ENCODE measurements at places on chromosomes 5 and 9.

DNA sequence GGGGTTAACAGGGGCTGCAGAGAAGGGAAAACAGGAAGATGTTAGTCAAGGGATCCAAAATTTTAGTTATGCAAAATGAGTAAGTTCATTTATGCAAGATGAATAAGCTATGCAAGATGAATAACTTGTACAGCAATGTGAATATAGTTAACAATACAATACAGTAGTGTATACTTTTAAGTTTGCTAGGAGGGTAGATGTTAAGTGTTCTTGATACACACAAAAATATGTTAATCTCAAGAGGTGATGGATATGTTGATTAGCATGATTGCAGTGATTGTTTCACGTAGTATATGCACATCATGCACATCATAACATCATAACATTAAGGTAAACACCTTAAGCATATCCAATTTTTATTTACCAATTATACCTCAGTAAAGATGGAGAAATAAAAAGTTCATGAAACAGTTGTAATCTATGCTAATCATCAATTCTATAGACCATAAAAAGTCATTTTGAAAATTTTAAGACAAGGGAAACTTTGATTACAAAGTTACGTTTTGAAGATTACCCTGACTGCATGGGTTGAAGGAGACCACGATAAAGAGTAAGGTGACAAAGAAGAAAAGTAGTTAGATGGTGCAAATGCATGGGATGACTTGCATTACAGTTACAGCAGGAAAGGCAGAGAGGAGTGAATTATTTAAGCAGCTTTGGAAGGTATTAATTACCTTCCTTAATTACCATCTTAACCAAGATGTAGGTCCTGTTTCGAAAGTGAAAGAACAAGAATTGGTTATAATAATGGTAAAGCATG lies 31.4 kb downstream of the FAM174A start:
- no peak for DNase-seq

GRCh38 chr5:103473725-103474124 lies 88.9 kb downstream of the NUDT12 start:
- no peak for DNase-seq

- DNase-seq, result no peak
Observed at GRCh38 chr9:118533101-118533500, 828.9 kb downstream of the TLR4 start.

GRCh38 chr5:120504057-120504456 lies 40.0 kb downstream of the PRR16 start:
- no peak for DNase-seq

DNA sequence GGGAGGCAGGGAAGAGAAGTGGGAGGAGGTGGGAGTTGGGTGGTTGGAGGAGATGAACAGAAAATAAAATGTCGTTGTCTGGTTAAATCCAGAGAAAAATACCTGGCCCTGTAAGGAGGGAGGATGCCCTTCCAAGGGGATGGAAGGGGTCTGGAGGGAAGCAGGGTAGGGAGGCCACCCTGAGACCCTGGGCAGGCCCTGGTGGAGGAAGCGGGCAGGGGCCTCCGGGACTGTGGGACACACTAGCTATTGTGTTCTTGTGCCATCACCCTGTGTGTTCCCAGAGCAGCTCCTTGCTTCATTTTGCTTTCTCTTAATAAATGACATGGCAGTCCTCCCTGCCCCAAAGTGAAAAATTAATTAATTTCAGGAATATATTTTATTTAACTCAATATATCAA lies 11.8 kb upstream of the CD180 start:
- no peak for DNase-seq

- DNase-seq, result no peak
Observed at GRCh38 chr5:175551266-175551665, 72.9 kb downstream of the SFXN1 start.

All from activated T-helper 1 cell treated with anti-CD3 and anti-CD28 coated beads, Interleukin-2, amount 50 U/mL, for 16 hours (primary cell).